ENCODE measurements at places on chromosomes 4 and X.

- DNase-seq, result no peak
Observed at GRCh38 chrX:48530736-48531135, 8.8 kb upstream of the TBC1D25 start.

DNA sequence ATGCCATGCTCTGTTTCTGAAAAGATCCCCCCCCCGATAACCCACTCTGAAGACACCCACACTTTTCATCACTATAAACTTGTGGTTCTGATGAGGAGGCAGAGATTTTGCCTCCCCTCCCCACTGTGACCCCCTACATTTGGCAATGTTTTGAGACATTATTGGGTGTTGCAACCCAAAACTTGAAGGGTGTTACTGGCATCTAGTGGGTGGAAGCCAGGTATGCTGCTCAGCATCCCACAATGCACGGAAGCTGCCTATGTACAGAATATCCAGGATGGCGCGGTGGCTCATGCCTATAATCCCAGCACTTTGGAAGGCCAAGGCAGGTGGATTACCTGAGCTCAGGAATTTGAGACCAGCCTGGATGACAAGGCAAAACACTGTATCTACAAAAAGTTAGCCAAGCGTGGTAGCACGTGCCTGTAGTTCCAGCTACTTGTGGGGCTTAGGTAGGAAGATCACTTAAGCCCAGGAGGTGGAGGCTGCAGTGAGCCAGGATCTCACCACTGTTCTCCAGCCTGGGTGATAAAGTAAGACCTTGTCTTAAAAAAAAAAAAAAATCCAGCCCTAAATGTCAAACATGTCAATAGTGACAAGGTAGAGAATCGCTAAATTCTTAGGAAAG is 87.3 kb downstream of the SCD5 start:
- DNase-seq, result no peak

- DNase-seq, result no peak
Observed at GRCh38 chr4:166121897-166122296, 248.9 kb downstream of the TLL1 start.

DNA sequence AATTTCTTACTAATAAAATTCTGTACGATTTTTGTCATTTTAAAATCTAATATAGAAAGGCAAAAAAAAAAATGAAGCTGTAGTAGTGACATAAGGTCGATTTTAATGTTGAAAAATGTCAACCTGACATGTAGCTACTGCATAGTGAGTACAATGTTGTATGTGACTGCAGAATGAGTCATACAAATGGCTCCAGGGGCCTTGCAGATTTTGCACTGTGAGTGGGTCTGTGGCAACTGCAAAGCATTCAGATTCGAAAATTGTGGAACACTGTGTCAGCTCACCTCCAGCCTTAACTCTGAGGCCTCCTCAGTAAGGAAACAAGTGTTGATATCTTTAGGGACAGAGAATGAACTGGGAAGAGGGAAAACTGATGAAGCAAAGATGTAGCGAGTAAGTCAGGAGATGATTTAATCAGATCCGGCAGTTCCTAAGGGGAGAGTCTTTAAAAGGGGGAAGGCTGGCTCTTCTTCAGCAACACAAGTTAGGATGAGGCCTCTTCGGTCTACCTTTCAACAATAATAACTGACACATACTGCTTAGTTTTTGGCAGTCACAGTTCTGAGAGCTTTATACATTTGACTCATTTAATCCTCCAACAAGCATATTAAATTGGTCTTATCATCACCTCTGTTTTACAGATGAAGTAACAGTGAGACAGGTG is 24.9 kb downstream of the TKTL2 start:
- no peak for DNase-seq

GRCh38 chrX:68758671-68759070 is 70.2 kb upstream of the EFNB1 start:
- DNase-seq, result no peak
